ENCODE measurements at places on chromosomes 5 and 9.

- no peak for DNase-seq
Measured at GRCh38 chr5:112475747-112476365, 56.8 kb upstream of the EPB41L4A start.

- no peak for DNase-seq
Measured at GRCh38 chr5:74575741-74576538, 64.6 kb downstream of the ENC1 start.

DNA sequence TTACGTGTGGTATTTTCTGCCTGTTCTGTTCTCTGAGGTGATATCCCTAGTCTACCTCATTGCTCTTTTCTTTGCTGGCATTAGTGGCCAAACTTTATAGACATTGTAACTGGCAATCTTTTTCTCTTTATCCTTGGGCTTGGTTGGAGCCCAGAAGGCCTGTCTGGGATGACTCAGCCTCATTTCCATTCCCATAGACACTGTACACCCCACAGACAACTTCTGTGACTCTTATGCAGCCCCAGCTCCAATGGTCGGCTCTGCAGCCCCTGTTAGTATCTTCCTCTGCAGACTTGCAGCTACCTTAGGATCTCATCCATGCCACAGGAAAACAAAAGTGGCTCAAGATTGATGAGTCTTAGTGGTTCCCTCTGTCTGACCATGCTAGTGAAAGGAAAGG lies 79.8 kb downstream of the CFAP95 start:
- no peak for DNase-seq

DNA sequence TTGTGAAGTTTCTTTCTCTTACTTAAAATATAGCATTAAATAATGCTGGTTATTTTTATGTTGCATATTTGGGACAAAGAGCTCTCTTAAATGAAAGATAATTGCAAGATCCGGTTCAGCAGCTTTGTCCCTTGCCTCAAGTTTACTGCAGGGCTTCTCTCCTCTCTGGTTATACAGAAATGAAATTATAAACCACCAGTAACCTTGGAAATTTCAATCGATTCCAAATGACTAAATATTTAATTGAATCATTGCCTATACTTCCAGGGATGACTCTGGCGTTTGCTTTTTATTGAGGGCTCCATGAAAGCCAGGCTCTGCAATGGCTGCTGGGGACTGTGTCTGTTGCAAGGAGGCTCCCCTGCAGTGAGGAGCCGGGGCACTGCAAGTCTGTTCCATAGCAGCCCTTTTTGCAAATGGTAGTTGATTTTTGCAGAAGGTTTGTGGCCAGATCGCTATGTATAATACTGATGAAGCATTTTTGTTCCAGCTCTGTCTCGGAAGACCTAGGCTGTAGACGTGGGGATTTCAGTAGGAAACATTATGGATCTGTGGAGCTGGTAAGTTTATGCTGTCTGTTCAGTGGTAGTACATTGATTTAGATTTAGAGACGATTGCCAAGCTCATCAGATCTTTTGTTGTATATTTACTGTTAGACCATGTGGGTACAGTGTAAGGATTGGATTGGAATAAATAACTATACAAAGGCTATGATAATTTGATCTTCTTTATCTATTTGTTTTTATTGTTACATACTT lies at the start of gene GARNL3:
TSS of gene GARNL3 (plus strand) at position 313 of the 758 bp plus-strand sequence. CDS start at position 417, 104 bp downstream.
- no peak for DNase-seq

DNA sequence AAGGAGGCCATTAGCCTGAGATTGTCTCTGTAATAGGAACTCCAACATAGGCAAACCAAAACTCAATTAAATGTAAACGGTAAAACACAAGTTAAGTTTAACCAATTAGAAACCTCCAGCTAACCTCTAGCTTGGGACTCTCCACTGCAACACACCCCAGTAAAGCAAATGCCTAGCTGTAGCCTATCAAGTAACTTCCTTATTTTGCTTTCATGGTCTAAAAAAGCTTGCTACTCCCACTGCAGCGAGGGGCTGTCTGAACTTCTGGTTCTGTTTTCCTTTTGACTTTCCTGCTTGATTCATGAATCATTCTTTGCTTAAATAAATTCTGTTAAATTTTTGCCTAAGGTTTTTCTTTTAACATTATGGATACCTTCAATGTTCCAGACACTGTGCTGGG lies 24.4 kb upstream of the C5orf46 start:
- DNase-seq, result no peak

DNA sequence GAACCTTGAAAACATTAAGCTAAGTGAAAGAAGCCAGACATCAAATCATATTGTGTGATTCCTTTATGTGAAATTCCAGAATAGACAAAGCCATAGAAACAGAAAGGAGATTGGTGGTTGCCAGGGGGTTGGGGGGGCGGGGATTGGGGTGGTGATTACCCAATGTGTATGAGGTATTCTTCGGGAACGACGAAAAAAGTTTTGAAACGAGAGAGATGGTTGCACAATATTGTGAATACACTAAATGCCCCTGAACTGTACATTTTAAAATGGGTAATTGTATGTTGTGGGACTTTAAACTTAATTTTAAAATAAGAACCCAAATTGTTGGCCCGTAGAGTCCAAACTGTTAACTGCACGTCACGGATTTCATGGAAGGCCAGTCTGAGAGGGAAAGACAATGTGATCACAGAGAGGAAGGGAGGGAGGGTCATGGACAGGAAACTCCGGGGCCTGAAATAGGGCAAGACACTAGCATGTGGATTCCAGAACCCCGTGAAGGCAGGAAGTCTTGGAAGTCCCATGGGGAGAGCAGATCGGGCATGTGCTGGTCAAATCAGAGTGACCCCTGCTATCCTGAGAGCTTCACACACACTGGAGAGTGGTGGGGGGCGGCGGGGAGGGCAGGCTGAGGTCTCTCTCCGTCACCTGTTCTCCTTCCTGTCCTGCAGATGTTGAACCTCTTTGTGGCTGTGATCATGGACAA lies 218.4 kb downstream of the CACNA1B start:
- no peak for DNase-seq

DNA sequence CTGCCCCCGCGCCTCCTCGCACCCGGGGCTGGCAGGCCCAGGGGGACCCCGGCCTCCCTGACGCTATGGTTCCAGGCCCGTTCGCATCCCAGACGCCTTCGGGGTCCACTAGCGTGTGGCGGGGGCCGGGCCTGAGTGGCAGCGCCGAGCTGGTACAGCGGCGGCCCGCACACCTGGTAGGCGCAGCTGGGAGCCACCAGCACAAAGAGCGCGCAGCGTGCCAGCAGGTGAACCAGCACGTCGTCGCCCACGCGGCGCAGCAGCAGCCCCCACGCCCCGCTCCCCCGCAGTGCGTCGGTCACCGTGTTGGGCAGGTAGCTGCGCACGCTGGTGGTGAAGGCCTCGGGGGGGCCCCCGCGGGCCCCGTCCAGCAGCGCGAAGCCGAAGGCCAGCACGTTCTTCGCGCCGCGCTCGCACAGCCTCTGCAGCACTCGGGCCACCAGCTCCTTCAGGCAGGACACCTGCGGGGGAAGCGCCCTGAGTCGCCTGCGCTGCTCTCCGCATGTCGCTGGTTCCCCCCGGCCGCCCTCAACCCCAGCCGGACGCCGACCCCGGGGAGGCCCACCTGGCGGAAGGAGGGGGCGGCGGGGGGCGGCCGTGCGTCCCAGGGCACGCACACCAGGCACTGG lies 548 bp downstream of the TERT start:
- DNase-seq, result no peak

GRCh38 chr5:35317586-35317985 lies 87.3 kb upstream of the PRLR start:
- DNase-seq, result no peak

GRCh38 chr5:157143127-157143971 lies 684 bp upstream of the MED7 start:
- peak; percentile 60 for DNase-seq

GRCh38 chr9:74336161-74336560 lies 161.0 kb upstream of the RORB start:
- DNase-seq, result no peak

All from CD4-positive, alpha-beta T cell treated with Interleukin-12 subunit alpha and Interleukin-12 subunit beta, for 1 hour (primary cell).